ENCODE measurements at places on chromosomes 1 and 21. TPM values are rescaled to one million over a fixed set of nuclear protein-coding genes. Genes with fewer than 3 reads are reported as not detected.

DNA sequence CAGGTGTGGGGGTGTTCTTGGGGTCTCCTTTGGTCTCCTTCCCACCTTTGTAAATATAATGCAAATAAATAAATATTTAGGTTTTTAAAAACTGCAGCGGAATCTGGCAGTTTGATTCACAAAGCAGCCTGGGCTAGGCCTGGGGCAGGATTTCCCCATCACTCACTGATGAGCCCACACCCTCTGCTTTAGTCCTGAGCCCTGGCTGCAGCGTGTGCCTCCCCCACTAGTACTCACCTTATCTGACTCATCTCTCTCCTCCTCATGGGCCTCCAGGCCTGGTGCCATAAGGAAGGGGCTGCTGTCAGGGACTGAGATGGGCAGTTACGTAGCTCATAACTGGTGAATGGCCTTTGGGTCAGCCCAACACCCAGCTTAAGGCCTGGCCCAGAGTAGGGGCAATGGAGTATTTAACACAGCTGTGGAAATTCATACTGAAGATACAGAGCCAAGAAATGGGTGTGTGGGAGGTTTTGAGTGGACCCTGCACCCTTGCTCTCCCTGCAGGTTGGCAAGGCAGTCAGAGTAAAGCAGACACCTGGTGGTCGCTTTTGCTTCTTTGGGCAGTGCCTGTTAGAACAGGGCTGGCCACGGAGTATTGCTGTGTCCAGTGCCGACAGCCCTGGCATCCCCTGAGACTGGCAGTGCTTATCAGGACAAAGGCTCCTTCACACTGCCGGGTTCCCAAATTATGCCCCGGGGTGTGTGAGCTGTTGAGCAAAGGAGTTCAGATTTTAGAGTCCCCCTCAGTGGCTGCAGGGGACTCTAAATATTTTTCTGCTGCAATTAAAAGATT lies 39.7 kb downstream of the AZIN2 start:
- H3K36me3 ChIP-seq = 0 out of 2 replicates have a peak, but pooled peaks cover 2% of the 10 kb centered on the region
- H3K27ac ChIP-seq = no peak overlapping the region
- DNase-seq = peak; percentile 27
- H3K27me3 ChIP-seq = no peaks in the 10 kb centered on the region
- peaks cover 3% of the 10 kb centered on the region for H3K4me1 ChIP-seq
- no peak overlapping the region for H3K4me3 ChIP-seq

GRCh38 chr1:101820071-101820470 lies 176.7 kb downstream of the OLFM3 start:
- no peaks in the 10 kb centered on the region for H3K4me1 ChIP-seq
- DNase-seq = no peak
- H3K4me3 ChIP-seq = no peak overlapping the region
- no peaks in the 10 kb centered on the region for H3K36me3 ChIP-seq
- no peak overlapping the region for H3K27ac ChIP-seq
- H3K27me3 ChIP-seq = no peaks in the 10 kb centered on the region

- no peak overlapping the region for H3K4me3 ChIP-seq
- H3K4me1 ChIP-seq = no peaks in the 10 kb centered on the region
- no peaks in the 10 kb centered on the region for H3K27me3 ChIP-seq
Measured at GRCh38 chr21:37587635-37588177, 221.1 kb downstream of the DYRK1A start.

DNA sequence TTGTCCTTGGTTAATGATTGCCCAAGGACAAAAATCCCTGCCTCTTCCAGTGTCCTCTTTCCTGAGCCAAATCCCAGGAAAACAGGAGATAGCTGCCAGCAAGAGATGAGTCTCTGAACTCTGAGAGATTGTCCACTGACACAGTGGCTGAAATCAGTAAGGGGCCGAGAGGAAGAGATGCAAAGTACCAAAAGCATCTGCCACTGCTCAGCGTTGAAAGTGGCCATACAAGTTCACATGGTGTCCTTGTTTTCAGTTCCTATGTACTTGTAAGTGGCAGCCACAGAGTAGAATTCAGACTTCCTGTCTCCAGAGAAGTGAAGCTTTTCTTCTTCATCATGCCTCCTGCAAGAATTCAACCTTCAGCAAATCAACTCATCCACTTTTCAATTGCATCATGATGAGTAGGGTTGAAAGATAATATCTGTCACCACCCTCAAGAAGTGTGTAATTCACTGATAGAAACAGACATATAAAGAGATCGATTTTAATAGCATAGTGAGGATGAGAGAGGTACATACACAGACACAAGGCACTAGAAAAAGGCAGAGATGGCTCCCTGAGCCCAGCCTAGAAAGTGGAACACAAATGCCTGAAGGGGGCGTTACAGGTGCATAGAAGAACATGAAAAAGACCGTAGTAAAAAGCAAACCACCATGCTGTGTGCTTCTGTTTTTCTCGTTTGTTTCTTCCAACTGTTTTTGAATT lies 185.8 kb downstream of the MRPL39 start:
- H3K4me3 ChIP-seq = no peak overlapping the region
- H3K36me3 ChIP-seq = no peaks in the 10 kb centered on the region
- no peak overlapping the region for H3K27ac ChIP-seq
- H3K27me3 ChIP-seq = peaks cover 5% of the 10 kb centered on the region

Gene GRIK1
- total RNA-seq = not detected

Data from SJSA1 (cell line).